ENCODE measurements at places on chromosomes 6 and 20. TPM values are rescaled to one million over a fixed set of nuclear protein-coding genes. Genes with fewer than 3 reads are reported as not detected.
A peak's percentile ranks its signal among the peaks of the same experiment; 100 is the strongest.

- peak; percentile 92 for DNase-seq
These were observed 5.1 kb upstream of the ADAM33 start for GRCh38 chr20:3686867-3687321.

TP53TG5 gene
- 0.69 TPM for total RNA-seq

GRCh38 chr6:110147870-110148269, 31.6 kb downstream of the WASF1 start:
- DNase-seq, result no peak

SLC2A10 gene
- total RNA-seq, result 36.6 TPM

DNA sequence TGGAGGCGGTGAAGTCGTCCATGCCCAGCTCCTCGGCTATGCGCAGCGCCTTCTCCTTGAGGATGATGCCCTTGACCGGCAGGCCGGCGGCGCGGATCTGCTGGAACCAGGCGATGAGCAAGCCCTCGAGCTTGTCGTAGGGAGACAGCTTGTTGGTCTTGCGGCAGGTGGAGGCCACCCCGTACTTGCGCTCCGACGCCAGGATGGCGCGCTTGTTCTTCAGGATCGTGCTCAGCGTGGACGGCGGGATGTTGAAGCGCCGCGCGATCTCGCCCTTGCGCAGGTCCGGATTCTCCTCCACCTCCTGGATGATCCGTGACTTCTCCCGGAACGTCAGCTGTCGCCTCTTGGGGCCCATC, 435 bp downstream of the CENPB start:
- DNase-seq, result no peak

WFDC2 gene
- not detected for total RNA-seq

DNA sequence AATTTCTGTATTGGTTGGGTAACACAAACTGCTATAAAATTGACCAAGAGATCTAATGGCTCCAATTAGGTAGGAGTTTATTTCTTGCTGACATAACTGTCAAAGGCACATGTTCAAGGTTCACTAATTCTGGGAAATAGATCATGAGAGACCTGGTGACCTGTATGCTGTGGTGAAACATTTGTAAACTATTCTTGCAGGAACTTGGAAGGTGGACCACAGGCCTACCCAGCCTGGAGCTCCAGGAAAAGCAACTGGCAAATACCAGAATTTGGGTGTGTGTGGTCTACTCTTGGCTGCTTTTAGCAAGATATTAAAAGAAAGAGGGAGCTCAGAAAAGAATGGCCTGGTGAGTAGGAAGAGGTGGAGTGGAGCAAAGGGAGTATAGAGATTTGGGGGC, 184.6 kb downstream of the QKI start:
- no peak for DNase-seq

DNA sequence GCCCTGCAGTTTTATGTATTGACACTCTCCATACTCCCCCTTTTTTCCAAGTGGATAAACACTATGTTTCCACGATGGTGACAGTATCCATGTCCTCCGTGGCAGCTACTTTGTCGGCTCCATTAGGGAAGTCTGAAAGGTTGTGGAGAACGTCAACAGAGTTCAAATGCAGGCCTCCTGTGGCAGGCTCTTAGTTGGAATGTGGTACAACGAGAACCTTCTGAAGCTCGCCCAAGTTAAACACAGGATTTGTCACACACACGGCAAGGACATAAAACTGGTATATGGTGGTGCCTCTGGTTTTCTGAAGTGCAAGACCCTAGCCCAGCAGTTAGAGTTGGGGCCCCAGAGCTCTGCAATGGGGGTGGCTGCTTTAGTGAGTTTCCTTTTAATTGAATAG, 187.0 kb upstream of the TAB2 start:
- DNase-seq, result no peak

GRCh38 chr6:4910037-4910760, 93.6 kb downstream of the RPP40 start:
- no peak for DNase-seq
